ENCODE measurements at places on chromosomes 5 and 9. TPM values are rescaled to one million over a fixed set of nuclear protein-coding genes. Genes with fewer than 3 reads are reported as not detected.
A peak's percentile ranks its signal among the peaks of the same experiment; 100 is the strongest.

The HAPLN1 gene
- not detected for total RNA-seq

GRCh38 chr9:21835121-21835520 is 32.7 kb downstream of the MTAP start:
- ATAC-seq: no peak
- no peaks in the 10 kb centered on the region for H3K27me3 ChIP-seq
- no peak overlapping the region for H3K4me3 ChIP-seq
- H3K4me1 ChIP-seq: peaks cover 47% of the 10 kb centered on the region

DNA sequence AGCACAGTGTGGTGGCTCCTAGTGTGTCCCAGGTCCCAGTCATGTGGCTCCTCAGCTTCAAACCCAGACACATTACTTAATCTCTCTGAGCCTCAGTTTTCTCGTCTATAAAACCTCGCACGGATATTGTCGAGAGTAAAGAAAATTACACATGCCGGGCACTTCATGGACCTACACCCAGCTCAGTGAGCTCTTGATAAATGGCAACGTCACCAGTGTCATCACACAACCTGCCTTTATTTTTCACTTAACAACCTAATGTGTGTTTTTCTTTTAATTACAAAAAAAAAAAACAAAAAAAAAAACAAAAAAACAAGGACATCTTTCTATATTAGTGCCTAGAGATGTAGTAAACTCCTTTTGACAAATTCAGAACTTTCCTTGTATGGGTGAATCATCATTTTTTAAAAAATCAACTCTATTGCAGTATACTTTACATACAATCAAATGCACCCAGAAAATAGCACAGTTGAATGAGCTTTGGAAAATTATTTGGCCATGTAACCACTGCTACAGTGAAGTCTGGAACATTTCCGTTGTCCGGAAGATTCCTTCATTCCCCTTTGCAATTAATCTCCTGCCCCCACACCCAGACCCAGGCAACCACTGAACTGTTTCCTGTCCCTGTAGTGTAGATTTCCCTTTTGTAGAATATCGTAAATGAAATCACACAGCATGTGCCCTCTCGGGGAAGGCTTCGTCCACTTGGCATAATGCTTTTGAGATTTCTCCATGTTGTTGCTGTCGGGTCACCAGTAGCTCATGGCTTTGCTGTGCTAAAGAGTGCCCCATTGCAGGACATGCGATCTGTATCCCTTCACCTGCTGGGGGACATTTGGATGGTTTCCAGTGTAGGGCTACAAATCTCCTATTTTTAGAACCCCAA is 100.4 kb upstream of the LARP1 start:
- H3K36me3 ChIP-seq: no peaks in the 10 kb centered on the region
- no peaks in the 10 kb centered on the region for H3K4me1 ChIP-seq
- H3K4me3 ChIP-seq: no peak overlapping the region

The TOR1A gene
- total RNA-seq: 27.3 TPM

DNA sequence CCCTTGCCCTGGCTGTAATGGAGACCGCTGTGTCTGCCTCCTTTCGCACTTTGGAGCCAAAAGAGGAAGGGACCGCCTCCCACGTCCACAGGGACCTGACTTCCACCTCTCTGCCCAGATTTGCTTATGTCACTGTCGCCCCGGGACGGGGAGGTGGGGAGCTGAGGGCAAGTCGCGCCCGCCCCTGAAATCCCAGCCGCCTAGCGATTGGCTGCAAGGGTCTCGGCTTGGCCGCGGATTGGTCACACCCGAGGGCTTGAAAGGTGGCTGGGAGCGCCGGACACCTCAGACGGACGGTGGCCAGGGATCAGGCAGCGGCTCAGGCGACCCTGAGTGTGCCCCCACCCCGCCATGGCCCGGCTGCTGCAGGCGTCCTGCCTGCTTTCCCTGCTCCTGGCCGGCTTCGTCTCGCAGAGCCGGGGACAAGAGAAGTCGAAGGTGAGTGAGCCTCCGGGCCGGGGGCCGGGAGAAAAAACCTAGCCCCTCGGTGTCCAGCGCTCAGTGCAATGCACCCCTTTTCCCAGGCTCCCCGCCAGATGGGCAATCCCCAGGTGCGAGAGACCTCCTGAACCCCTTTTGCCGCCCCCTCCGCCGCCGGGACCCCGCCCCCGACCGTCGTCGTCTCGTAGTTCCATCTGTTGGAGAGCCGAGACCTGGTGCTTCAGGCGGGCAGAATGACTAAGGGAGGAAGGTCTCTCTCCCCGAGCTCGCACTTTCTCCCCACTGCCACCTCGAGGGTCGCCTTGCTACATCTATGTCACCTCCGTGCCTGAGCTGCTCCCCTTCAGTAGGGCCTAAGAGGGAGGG is at the start of gene GPX3:
Gene GPX3 (plus strand): TSS at position 288 of the 807 bp plus-strand sequence. CDS start 64 bp downstream, at position 352.
- peak within 1 kb of the TSS; percentile 58 for H3K4me3 ChIP-seq
- peaks cover 27% of the 10 kb centered on the region for H3K36me3 ChIP-seq
- peak within 1 kb of the TSS; percentile 52 for H3K27ac ChIP-seq
- no peaks in the 10 kb centered on the region for H3K27me3 ChIP-seq
- peak; percentile 10 for ATAC-seq

The ANGPTL2 gene
- not detected for total RNA-seq

DNA sequence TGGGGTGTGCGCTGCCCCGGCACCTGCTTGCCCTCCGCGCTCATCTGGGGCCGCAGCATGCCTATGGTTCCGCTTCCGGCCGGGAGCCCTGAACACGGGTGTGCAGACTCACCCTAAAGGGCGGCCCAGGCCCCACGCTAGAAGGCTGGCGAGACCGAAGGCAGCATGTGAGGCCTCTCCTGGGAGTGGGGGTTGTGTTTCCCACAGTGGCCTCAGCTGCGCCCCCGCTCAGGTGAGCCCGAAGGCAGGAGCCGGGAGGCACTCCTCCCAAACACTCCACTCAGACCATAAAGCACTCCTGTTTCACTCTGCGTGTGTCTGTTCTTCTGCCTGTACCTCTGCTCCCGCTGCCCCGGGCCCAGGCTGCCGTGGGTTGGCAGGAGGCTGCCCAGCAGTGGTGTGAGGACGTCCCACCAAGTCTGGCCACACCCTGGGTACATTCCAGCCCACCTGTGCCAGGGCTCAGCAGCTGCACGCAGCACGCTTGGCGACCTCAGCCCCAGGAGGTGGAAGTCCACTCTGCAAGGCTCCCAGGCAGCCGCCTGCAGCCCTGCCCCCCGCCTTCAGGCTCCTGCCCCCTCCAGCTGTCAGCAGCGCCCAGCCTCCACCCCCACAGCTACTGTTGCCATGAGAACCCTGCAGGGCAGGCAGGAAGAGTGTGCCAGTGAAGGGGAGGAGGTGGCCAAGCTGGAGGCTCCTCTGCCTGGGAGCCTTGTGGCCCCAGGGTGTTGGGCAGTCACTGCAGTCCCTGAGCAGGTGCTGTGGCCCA is 1.2 kb upstream of the AJM1 start:
- no peaks in the 10 kb centered on the region for H3K4me1 ChIP-seq
- no peaks in the 10 kb centered on the region for H3K27me3 ChIP-seq
- ATAC-seq: no peak
- H3K4me3 ChIP-seq: no peak overlapping the region
- peaks cover 7% of the 10 kb centered on the region for H3K36me3 ChIP-seq
- H3K27ac ChIP-seq: no peak overlapping the region

DNA sequence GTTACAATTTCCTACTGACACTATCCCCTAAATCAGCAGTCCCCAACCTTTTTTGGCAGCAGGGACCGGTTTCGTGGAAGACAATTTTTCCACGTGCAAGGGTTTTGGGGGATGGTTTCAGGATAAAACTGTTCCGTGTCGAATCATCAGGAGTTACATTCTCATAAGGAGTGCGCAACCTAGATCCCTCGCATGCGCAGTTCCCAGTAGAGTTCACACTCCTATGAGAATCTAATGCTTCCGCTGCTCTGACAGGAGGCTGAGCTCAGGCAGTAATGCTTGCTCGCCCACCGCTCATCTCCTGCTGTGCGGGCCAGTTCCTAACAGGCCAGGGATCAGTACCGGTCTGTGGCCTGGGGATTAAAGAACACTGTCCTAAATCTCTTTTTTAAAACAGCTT is 13.2 kb upstream of the NFIL3 start:
- peaks cover 33% of the 10 kb centered on the region for H3K27me3 ChIP-seq
- no peak for ATAC-seq
- no peak overlapping the region for H3K4me3 ChIP-seq
- H3K27ac ChIP-seq: no peak overlapping the region

DNA sequence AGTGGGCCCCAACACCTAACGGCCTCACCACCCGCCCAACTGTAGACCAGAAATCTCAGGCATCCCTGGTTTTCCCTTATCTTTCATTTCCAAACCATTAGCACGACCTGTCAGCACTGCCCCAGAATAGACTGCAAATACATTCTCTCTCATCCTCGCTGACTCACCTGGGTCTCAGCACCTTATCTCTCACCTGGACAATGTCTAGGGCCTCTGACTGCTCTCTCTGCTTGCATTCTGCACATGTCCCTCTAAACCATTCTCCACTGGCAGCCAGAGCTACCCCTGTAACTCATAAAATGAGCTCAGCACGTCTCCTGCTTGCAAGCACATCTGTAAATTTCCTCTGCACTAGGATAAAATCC is 12.7 kb downstream of the CKMT2 start:
- H3K4me1 ChIP-seq: peaks cover 14% of the 10 kb centered on the region
- no peak for ATAC-seq
- no peak overlapping the region for H3K27ac ChIP-seq
- no peaks in the 10 kb centered on the region for H3K27me3 ChIP-seq
- H3K4me3 ChIP-seq: no peak overlapping the region

- H3K27me3 ChIP-seq: peaks cover 19% of the 10 kb centered on the region
- H3K27ac ChIP-seq: no peak overlapping the region
- H3K4me3 ChIP-seq: no peak overlapping the region
- no peaks in the 10 kb centered on the region for H3K4me1 ChIP-seq
- ATAC-seq: peak; percentile 60
Observed at GRCh38 chr9:34547960-34548611, 25.3 kb upstream of the ENHO start.

The GRM6 gene
- not detected for total RNA-seq

- no peak overlapping the region for H3K4me3 ChIP-seq
- ATAC-seq: no peak
- H3K27ac ChIP-seq: no peak overlapping the region
- H3K27me3 ChIP-seq: no peaks in the 10 kb centered on the region
Observed at GRCh38 chr5:51684794-51685355, 301.6 kb downstream of the ISL1 start.

The KCNIP1 gene
- not detected for total RNA-seq

DNA sequence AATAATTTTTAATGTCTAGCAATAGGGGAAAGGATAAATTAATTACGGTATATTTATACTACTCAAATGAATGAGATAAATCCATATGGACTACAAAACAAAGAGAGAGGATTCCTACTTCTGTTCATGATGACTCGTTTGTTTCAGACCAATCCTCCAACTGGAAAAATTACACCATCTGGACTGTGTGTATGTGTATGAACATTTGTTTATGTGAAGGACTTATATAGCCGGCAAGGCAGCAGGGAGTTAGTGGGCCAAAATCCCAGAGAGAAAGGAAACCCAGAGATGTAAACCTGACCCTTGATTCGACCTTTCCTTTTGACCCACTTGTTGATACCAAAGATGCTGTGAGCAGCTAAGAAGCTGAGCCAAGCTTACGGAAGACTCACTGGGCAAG is 20.1 kb downstream of the PDE6A start:
- no peak overlapping the region for H3K27ac ChIP-seq
- H3K4me3 ChIP-seq: no peak overlapping the region
- no peaks in the 10 kb centered on the region for H3K4me1 ChIP-seq
- H3K36me3 ChIP-seq: no peaks in the 10 kb centered on the region

GRCh38 chr9:92353051-92353450 is 27.3 kb downstream of the CENPP start:
- no peak overlapping the region for H3K4me3 ChIP-seq
- H3K4me1 ChIP-seq: no peaks in the 10 kb centered on the region
- no peak overlapping the region for H3K27ac ChIP-seq
- no peak for ATAC-seq
- H3K27me3 ChIP-seq: no peaks in the 10 kb centered on the region

DNA sequence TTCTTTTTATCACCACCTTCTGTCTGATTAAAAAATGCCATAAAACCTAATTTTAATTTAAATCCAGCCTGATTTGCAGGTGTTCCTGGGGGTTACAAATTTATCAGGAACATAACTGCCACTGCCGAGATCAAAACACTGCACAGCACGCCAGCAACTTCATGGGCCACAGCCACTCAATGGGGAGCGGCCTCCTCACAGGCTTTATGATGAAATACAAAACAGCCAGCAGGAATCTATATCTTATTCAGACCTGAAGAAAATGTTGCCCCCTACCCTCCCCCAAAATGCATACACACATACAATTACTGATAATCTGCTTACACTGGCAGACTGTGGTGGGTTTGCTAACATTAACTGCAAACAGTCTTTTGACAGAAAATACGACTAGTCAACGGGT is 151.7 kb upstream of the POU5F2 start:
- H3K4me1 ChIP-seq: no peaks in the 10 kb centered on the region
- no peaks in the 10 kb centered on the region for H3K36me3 ChIP-seq
- H3K4me3 ChIP-seq: no peak overlapping the region
- H3K27me3 ChIP-seq: no peaks in the 10 kb centered on the region

DNA sequence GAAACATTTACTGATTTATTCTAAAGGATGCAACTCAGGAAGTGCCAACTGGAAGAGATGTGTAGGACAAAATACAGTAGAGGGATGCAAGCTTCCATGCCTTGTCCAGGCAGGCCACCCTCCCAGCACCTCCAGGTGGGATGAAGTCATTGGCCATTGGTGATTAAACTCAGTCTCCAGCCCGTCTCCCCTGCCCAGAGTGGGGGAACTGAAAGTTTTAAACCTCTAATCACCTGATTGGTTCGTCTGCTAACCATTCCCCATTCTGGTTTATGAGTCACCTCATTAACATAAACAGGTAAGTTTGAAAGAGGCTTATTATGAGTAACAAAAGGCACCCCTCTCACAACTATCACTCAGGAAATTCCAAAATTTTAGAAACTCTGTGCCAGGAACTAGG is 8.1 kb downstream of the TNFAIP8 start:
- H3K36me3 ChIP-seq: peaks cover 100% of the 10 kb centered on the region
- no peaks in the 10 kb centered on the region for H3K27me3 ChIP-seq
- ATAC-seq: peak; percentile 20
- H3K27ac ChIP-seq: peak overlapping the region; percentile 92
- peak overlapping the region; percentile 85 for H3K4me3 ChIP-seq
- peaks cover 87% of the 10 kb centered on the region for H3K4me1 ChIP-seq

GRCh38 chr9:135718616-135719015 is 16.6 kb downstream of the KCNT1 start:
- H3K27me3 ChIP-seq: peaks cover 26% of the 10 kb centered on the region
- H3K4me3 ChIP-seq: no peak overlapping the region
- H3K4me1 ChIP-seq: no peaks in the 10 kb centered on the region
- no peaks in the 10 kb centered on the region for H3K36me3 ChIP-seq
- H3K27ac ChIP-seq: no peak overlapping the region
- no peak for ATAC-seq

DNA sequence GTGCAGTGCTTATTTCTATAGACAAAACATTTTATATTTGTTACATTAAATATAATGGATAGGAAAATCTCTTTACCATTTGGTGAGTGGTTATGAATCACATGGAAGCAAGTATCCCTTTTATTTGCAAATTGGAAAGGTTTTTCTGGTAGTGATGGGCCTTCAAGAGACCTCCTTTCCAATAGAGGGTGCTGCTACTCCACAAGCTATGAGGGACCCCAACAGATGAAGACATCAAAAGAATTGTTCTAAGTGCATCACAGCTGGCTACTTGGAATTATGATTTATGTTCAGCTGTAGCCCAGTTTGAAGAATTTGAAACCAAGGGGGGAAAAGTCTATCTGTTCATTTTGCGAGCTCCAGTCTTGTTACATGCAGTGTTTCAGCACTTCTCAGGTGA is 493.7 kb upstream of the SGCD start:
- no peak for ATAC-seq
- H3K4me3 ChIP-seq: no peak overlapping the region
- H3K27me3 ChIP-seq: no peaks in the 10 kb centered on the region
- H3K27ac ChIP-seq: no peak overlapping the region
- H3K36me3 ChIP-seq: no peaks in the 10 kb centered on the region

The BHMT gene
- total RNA-seq: not detected

- peaks cover 10% of the 10 kb centered on the region for H3K4me1 ChIP-seq
- ATAC-seq: no peak
- H3K27ac ChIP-seq: peak overlapping the region; percentile 20
Observed at GRCh38 chr5:67094476-67095300, 101.9 kb downstream of the CD180 start.

Measured in activated T-helper 17 cell treated with anti-CD3 and anti-CD28 coated beads, Interleukin-2, amount 50 U/mL, for 72 hours (primary cell).